ENCODE measurements at places on chromosomes 7 and 10.

- DNase-seq = no peak
Observed at GRCh38 chr10:86583983-86584382, 62.4 kb upstream of the WAPL start.

DNA sequence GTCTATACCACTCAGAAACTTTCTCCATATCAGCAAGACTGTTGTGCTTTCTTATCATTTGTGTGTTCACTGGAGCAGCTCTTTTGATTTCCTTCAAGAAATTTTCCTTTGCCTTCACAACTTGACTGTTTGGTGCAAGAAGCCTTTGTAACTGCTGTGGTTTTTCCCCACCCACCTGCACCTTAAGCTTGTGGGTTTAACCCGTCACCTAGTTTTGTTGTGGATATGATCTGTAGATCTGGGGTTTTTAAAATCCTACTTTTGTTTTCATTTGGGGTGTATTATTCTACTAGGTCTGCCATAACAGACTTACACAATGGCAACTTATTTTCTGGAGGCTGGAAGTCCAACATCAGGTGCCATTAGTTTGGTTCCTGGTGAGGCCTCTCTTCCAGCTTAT lies 30.5 kb upstream of the CHST3 start:
- no peak for DNase-seq

DNA sequence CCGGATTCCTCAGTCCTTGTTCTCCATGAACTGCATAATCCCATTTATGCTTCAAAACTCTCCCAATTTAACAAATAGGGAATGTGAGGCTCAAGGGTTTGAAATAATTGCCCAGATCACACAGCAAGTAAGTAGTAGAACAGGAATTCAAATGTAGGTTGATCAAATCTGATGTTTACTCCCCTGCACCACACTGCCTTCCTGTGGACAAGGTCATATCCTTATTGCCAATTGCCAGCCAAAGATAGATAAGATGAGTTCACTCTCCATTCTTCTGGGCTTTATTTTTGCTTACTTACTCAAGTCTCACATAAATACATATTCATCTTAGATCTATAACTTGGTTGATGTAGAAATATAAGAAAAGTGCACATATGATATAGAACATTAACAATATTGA lies 435.2 kb upstream of the ETV1 start:
- DNase-seq = no peak

DNA sequence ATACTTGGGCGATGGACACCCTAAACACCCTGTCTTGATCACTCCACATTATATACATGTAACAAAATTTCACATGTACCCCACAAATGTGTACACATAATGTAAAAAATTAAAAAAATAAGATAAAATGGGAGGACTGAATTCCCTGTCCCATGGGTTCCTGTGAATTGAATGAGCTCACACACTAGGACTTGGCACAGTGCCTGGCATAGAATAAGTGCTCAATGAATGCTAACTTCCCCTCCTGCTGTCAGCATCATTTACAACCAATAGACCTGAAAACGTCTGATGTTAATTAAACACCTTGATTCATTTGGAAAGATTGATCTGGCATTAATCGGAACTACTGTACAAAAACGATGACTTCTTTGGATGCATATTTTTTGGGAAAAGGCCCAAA lies 117.3 kb upstream of the ZNF438 start:
- DNase-seq = no peak

GRCh38 chr10:75935650-75936400 lies 504.4 kb downstream of the LRMDA start:
- DNase-seq = no peak

DNA sequence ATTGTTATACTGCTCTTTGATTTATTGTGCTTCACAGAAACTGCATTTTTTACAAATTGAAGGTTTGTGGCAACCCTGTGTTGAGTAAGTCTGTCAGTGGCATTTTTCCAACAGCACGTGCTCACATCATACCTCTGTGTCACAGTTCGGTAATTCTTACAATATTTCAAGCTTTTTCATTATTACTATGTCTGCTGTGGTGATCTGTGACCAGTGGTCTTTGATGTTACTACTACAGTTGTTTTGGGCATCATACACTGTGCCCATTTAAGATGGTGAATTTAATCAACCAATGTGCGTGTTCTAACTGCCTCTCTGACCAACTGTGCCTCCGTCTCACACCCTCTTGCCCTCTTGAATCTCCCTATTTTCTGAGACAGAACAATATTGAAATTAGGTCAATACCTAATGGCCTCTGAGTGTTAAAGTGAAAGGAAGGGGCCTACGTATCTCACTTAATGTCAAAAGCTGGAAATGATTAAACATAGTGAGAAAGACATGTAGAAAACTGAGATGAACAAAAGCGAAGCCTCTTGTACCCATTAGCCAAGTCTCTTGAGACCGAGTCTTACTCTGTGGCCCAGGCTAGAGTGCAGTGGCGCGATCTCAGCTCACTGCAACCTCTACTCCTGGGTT lies 20.2 kb upstream of the ASL start:
- no peak for DNase-seq

- no peak for DNase-seq
Observed at GRCh38 chr7:77839919-77840318, 41.3 kb downstream of the PHTF2 start.

DNA sequence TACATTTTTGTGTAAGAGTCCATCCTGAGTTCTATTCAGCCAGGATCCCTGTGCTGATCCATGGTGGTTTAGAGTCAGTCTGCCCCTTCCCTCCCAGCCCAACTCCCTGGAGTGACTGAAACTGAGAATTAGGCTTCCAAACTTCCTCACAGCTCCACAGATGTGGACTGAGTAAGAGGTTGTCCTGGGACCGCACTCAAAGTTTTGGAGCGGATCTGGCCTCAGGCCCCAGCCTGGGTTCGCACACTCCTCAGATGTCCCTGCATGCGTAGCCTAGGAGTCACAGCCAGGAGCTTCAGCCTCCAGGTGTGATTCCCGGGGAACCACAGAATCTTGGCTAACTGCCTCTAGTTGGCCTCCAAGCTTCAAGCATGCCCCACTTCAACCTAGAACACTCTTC lies 218.1 kb downstream of the C7orf25 start:
- DNase-seq = no peak

Measured in HT1080 (cell line).